Activated T-helper 1 cell treated with Interleukin-2 at 50 U/mL for 16 hours (primary cell): ENCODE measurements at places on chromosomes 5 and 9.
A peak's percentile ranks its signal among the peaks of the same experiment; 100 is the strongest.

- no peak for DNase-seq
Observed at GRCh38 chr5:67235399-67236110, 39.0 kb upstream of the CD180 start.

DNA sequence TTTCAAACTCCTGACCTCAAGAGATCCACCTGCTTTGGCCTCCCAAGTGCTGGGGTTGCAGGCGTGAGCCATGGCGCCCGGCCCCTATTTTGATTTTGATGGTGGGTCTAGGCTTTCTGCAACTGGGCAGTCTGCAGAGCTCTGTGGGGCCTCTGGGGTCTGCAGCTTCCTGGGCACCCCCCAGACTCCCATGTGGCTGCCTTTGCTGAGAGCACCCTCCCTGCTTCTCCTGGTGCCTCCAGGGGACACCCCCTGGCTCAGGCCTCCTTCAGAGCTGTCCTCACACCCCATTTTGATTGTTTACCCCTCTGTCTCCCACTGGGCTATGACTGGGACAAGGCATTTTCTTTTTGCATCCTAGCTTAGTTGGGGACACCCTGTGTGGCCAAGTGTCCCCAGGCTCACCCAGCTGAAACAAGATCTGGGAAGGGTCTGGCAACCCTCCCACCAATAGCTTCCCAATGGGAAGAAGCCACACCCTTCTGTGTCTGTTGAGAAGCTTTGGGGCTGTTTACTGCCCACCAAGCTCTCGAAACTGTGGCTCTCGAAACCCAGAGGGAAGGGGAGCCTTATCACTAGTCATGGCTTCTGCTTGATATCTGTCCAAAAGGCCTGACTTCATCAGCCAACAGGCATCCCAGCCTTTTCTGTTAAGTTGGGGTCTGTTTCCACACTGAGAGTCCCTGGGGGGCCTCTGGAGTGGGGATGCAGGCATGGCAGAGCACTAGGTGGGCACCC lies 204.4 kb upstream of the IER5L start:
- DNase-seq: no peak

DNA sequence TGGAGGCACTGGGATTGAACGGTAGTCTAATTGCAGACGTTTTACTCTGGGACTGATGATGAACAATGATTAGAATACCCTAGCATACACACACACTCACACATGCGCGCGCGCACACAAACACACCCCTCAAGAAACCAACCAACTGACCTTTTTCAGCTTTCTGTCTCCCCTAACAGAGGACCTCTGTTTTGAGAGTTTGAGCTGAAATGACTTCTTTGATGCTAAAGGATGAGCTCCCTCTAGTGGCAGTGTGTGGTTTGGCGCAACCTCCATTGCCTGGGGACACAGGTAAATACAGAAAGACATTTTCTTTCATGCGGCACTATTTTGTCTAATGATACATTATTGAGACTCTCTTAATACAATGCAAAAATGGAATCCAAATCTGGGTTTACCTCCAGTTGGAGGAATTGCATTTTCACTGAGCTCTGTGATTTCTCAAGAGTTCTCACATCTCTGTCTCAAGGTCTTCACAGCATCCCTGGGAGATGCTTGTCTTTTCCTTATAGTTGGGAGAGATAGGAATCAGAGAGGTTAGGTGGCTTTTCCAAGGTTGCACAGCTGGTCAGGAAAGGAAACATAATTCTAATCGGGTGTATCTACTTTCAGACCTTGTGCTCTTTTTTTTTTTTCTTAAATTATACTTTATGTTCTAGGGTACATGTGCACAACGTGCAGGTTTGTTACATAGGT lies 187.5 kb downstream of the TMEM38B start:
- DNase-seq: peak; percentile 12

DNA sequence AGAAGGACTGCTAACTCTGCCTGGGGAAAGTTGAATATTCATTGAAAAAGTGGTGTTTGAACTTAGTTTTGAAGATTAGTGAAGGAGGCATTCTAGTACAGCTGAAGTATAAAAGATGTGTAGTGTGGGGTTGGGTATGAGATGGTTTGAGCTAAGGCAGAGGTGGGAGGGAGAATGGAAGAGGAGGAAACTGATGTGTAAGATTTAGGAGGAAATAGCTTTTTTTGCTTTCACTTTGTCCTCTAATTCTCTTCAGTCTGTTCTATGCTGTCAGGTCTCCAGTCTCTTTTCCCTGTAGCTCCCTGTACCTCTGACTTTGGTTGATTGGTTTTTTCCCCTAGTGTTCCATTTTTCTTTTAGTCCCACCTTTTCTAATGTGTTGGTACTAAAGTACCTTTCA lies 9.0 kb downstream of the CREBRF start:
- no peak for DNase-seq

GRCh38 chr5:153807801-153808200 lies 230.9 kb downstream of the FAM114A2 start:
- DNase-seq: no peak

- DNase-seq: no peak
Observed at GRCh38 chr5:36939969-36940858, 63.6 kb downstream of the NIPBL start.
